ENCODE measurements at places on chromosomes 5 and 9. TPM values are rescaled to one million over a fixed set of nuclear protein-coding genes. Genes with fewer than 3 reads are reported as not detected.

The CCDC192 gene
- total RNA-seq, result not detected

The EQTN gene
- 1.4 TPM for total RNA-seq

The TLX3 gene
- not detected for total RNA-seq

The RNF224 gene
- 0.70 TPM for total RNA-seq

The CSF1R gene
- total RNA-seq, result 39.5 TPM

The PCDHGC3 gene
- total RNA-seq, result 71.1 TPM

The PCDHGB4 gene
- 14.1 TPM for total RNA-seq

The GARIN3 gene
- total RNA-seq, result not detected

The OTULINL gene
- total RNA-seq, result 9.8 TPM

The ECPAS gene
- total RNA-seq, result 81.1 TPM

The ENTREP1 gene
- 6.5 TPM for total RNA-seq

The EPB41L4B gene
- total RNA-seq, result 10.5 TPM

The PITX1 gene
- 3.6 TPM for total RNA-seq

The SPRY4 gene
- 26.0 TPM for total RNA-seq

The VCAN gene
- 284 TPM for total RNA-seq

The PCDHAC1 gene
- 1.2 TPM for total RNA-seq

The PTPDC1 gene
- 16.9 TPM for total RNA-seq

The CXXC5 gene
- total RNA-seq, result 196 TPM

The ARL10 gene
- total RNA-seq, result 11.7 TPM

The ARL14EPL gene
- total RNA-seq, result not detected

The NPR2 gene
- total RNA-seq, result 15.1 TPM

The RGS7BP gene
- total RNA-seq, result 9.8 TPM

The FBP1 gene
- 17.7 TPM for total RNA-seq

The IL5 gene
- total RNA-seq, result not detected

The IFNA21 gene
- not detected for total RNA-seq

The RACK1 gene
- total RNA-seq, result 5,159 TPM

Measured in metanephros (tissue), 2 donors.